ENCODE measurements at places on chromosomes 4 and X.

- DNase-seq = no peak
These were observed 1216.8 kb upstream of the PABPC4L start for GRCh38 chr4:135418353-135418752.

DNA sequence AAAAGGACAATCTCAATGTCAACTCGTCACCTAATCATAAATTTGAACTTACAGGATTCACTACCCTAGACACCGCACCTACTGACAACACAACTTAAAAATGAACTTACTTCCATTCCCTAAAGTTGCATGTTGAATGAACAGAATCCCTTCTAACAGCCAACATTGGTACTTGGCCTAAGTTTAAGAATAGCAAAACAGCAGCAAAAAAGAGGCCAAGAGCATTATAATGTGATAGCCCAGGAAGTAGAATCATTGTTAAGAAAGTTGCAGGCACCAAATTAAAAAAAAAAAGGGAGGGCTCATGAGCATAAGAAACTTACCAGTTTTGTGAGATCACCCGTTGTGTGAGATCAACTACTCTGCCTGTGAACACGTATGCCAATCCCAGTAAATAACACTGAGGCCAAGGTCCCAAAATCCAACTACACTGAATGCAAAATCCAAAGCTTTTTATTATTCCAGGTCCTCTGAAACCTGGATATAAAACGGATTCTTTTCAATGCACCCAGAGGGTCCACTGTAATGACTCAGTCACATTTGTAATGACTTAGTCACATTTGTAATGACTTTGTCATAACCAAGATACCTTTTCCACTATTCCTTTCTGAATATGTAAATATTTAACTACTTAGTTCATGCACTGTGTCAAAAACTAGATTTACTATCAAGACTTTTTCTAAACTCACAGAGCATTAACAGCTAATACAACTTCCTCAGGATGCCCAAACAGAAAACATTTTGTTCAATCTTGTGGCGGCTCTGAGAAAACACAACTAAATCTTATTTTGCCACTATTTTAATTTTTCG is 6.8 kb downstream of the HNRNPDL start:
- DNase-seq = no peak

DNA sequence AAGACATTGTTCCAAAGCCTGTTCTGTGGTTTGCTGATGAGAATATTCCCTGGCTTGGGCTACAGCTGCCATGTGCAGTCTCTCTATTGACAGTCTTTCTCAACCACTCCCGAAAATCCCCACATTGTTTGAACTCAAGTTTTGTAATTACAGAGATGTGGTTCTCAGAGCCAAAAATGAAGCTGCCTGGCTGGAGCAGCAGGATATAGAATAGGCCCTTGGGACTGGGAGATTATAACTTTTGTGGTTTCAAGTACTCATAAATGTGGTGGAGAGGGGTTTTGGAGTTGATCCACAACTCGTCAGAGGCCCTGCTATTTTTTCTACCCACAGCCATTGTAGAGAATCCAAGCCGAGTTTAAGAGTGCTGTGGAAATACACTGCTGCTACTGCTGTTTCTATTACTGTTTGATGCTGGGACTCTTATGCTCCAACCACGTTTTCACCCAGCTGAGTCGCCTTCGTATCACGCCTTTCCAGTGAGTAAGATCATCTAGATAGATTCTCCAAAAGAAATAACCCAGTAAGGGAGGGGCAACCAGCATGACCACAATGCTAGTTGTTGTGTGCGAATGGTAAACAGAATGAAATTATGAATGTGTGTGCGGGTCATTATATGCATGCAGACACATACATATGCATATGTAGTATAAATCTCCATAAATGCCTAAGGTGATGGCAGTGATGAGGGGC is 57.1 kb upstream of the ATXN3L start:
- no peak for DNase-seq

DNA sequence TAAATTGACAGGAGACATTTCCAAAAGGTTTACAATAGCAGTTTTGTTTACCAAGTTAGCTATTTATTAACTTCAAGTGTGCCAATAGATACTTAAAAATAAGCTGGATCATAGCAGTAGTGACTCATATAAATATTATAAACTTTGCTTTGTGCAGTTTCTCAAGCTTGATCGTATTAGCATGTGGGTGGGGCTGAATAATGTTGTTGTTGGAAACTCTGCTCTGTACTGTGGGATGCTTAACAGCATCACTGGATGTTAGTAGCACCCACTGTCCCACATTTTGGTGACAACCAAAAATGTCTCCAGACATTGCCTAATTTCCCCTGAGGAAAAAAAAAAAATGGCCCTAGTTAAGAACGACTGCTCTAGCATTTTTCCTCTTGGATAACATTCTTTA is 855.2 kb upstream of the ADGRL3 start:
- DNase-seq = no peak

DNA sequence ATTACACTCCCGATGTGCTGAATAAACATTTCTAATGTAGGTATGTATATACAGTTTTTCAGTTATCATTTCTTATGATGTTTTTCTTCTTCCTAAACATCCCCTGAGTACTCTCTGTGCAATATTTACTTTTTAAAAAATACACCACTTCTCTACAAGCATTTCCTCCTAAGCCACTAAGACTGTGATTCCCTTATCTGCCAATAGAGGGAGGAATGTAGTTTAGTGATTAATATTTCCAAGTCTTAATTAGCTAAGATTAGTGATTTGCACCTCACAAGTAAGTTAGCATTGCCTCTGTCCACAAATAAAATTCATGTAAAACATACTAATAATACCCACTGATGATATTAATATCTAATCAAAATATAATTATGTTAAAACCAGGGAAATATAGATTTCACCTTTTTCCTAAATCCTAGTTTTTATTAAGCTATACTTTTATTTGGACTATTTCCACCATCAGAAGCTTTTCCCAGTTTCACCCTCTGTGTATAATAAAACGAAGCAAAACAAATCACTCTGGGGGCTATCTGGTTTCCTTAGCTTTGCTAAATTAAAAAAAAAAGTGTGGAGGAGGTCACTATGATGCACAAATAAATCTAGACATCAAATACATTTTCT is 909.1 kb downstream of the FAT4 start:
- DNase-seq = no peak

- DNase-seq = no peak
These were observed 60.1 kb downstream of the LDB2 start for GRCh38 chr4:16838226-16838875.

DNA sequence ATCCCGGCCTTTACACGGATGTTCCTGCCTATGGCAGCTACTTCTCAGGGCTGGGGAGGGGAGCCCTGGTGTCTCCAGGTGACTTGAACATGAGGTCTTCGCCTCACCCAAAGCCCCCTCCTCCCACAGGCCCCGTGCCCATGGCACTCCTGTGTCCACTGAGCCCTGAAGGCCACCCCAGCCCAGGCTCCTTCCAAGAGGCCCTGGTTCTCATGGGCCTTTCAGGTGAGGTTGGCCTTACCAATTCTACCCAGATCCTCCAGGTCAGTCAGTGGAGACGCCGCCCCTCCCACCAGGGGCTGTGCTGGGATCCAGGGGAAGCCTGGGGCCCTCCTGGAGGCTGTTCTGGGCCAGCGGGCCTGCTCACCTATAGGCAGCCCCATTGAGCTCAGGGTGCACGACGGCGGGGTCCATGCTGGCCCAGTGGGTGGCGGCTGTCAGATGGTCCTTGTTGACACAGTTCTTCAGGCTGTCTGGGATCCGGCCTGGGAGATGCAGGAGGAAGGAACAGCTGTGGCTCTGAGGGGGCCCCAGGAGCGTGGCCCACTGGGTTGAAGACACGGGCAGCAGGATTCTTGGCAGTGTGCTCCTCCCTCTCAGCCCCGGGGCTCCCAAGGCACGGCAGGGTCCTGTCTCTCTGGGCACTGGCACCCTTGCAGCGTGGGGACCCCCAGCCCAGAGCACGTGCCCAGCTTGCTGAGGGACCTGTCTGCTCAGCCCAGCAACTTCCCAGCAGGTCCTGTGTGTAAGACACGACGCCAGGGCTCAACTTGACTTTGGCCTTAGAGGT is 36.2 kb downstream of the CTBP1 start:
- DNase-seq = no peak

- no peak for DNase-seq
These were observed 183.8 kb upstream of the VCX3A start for GRCh38 chrX:6718766-6719165.

GRCh38 chr4:113732967-113733527 is 28.5 kb downstream of the CAMK2D start:
- DNase-seq = no peak

DNA sequence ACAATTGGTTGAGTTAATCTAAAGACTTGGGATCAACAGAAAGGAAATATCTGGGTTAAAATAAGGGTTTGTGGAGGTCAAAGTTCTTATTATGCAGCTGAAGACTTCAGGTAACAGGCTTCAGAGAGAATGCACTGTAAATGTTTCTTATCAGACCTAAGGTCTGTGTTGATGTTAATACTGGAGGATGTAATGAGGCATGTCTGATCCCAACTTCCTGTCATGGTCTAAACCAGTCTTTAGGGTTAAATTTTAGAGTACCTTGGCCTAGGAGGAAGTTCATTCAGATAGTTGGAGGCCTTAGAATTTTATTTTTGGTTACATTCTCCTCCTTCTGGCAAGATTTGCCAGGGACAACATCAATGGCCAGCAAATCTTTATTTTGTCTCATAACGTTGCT is 72.1 kb upstream of the GC start:
- DNase-seq = no peak

GRCh38 chr4:55574252-55574651 is 17.8 kb downstream of the PDCL2 start:
- DNase-seq = no peak

DNA sequence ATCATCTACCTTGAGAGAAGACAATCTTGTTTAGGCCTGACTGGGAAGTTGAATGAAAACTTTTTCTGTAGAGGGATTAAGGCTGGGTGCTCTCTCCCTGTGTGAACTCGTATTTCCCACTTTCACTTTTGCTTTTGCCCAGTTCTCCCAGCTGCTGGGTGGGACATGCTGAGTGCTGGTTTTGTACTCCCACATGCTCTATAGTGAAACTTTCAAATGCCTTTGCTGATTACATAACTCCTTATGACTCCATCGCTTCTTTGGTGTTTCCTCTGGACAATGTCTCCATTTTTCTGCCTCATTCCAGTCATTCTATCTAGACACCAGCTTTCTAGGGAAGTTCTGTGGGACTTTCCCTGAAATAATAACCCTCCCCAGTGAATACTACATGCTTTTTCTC is 100.5 kb downstream of the CLNK start:
- DNase-seq = no peak

GRCh38 chr4:10715135-10715534 is 30.6 kb upstream of the CLNK start:
- no peak for DNase-seq

DNA sequence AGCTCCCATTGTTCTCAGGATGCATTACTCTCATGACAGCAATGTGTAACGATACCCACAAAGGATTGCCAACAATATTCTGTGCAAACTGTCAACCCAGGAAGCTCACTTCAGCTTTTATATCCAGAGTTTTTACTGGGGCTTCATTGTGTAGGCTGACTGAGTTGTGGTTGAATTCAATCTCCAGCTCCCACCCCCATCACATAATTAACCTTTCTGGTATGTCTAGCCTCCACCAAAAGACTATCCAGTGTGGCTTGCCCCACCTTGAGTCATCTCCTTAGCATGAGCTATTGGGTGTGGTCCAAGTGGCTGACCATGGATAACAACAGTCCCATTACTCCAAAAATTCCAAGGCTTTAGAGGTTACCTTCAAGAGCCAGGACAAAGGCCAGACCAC is 17.7 kb upstream of the TAB3 start:
- no peak for DNase-seq

- no peak for DNase-seq
These were observed 21.8 kb upstream of the SEC24D start for GRCh38 chr4:118857760-118858159.

GRCh38 chr4:76435528-76436319 is 695 bp downstream of the SHROOM3 start:
- DNase-seq = no peak

GRCh38 chr4:33187035-33187434 is 2466.9 kb downstream of the PCDH7 start:
- no peak for DNase-seq

- DNase-seq = no peak
These were observed 406.5 kb upstream of the CNKSR2 start for GRCh38 chrX:20967725-20968124.

DNA sequence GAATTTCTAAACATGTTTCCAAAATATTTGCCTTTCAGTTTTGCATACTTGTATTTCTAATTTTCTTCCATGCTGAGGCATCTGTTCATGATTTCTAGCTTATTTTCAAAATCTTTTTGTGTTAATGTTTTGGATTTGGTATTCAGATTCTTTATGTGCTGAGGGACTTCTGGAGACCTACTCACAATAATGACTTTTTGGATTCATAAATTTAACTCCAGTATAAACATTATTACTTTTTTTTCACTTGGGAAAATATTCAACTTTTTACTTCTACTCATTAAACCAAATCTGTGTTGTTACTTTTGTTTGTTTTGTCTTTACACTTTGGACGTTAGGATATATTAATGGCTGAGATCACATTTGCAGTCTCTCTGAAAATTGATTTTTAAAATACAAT is 183.7 kb downstream of the TENM3 start:
- DNase-seq = no peak

DNA sequence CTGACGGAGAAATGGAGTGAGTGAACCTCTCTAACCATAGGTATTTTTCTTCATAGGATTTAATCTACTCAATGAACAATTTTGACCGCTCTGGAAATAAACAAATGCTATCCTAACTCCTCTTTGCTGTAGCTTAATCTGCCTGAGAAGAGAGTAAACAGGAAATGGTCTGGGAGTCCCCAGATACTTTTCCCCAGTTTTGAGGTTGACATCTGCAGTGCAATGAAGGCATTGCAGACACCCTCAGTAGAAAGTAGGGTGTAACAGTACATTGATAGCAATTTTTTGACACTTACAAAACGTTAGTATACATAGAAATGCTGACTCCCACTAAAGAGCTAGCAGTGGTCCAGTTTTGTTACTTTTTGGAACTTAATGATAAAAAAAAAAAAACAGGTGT is 495.9 kb upstream of the FAM241A start:
- DNase-seq = no peak

- no peak for DNase-seq
These were observed 9.7 kb upstream of the ANTXR2 start for GRCh38 chr4:80082693-80083092.

GRCh38 chr4:2949782-2950125 is 13.5 kb downstream of the NOP14 start:
- DNase-seq = no peak

DNA sequence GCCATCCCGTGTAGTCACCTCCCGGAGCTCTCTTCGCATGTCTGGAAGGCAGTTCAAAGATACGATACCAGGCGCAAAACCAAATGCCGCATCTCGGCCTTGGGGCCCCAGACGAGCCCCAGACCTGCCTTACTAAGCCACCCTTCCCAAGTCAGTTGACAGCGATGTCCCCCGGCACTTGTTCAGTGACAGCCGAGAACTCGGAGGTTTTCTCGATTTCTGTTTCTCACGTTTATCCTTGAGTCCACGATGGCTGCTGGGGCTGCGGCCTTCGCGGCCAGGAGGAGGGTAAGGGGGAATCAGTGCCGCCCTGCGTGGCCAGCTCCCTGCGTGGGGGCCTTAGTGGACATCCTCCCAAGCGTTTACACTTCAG is 7.3 kb downstream of the MAEA start:
- no peak for DNase-seq

Data from activated CD8-positive, alpha-beta memory T cell treated with anti-CD3 and anti-CD28 coated beads, Interleukin-2, amount 10 ng/mL, durations not matched to agents 7 days and 5 days (primary cell).